ENCODE measurements at places on chromosomes 6 and 20.

- DNase-seq, result no peak
These were observed 15.8 kb downstream of the PCIF1 start for GRCh38 chr20:45950330-45950646.

DNA sequence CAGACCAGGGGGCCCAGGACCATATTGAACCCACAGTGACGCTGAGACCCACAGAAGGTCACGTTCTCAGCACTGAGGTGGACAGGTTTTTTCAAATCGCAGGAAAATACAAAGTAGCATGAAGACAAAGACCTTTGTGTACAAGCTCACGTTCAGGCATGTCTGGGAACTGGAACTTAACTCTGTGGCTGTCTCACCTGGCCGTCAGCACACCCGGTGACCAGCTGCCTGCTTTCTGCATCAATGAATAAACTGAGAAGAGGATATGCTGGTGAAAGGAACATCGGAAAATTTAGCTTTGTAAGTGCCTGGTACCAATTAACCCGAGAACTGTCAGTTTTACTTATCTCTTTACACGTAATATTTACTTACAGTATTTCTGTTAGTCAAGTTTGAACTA, 36.5 kb downstream of the WDR27 start:
- no peak for DNase-seq

- no peak for DNase-seq
These were observed 56.1 kb upstream of the B3GAT2 start for GRCh38 chr6:71012866-71013469.

GRCh38 chr20:40753472-40753871, 64.4 kb upstream of the MAFB start:
- DNase-seq, result no peak

DNA sequence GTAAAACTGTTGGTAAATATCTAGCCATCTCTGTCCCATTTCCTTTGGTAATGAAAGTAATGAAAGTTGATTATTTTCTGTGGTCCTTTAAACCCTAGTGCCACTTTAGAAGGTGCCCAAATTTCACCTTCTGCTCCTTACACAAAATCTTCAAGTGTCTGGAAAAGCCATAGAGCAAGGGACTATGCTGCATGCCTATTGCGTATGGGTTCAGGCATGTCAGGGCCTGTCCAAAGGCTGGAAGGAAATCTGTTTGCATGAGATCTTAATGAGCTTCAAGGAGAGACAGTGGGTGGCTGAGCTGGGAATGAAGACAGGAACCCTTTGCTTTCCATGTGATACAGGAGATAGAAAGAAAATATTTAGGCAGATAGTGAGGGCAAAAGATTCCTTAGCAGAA, 66.6 kb upstream of the CCN6 start:
- DNase-seq, result no peak

All from T-helper 2 cell treated with Interferon-gamma antibody and Interleukin-4, amounts not matched to agents 5 μg/mL and 100 μg/mL, for 36 hours (primary cell).